Fibroblast of skin of scalp (primary cell): ENCODE measurements at places on chromosomes 5 and 9.

- no peak for DNase-seq
Observed at GRCh38 chr5:141898448-141899049, 20.3 kb upstream of the PCDH1 start.

- peak; percentile 9 for DNase-seq
Observed at GRCh38 chr5:16464664-16465543, 696 bp downstream of the ZNF622 start.

DNA sequence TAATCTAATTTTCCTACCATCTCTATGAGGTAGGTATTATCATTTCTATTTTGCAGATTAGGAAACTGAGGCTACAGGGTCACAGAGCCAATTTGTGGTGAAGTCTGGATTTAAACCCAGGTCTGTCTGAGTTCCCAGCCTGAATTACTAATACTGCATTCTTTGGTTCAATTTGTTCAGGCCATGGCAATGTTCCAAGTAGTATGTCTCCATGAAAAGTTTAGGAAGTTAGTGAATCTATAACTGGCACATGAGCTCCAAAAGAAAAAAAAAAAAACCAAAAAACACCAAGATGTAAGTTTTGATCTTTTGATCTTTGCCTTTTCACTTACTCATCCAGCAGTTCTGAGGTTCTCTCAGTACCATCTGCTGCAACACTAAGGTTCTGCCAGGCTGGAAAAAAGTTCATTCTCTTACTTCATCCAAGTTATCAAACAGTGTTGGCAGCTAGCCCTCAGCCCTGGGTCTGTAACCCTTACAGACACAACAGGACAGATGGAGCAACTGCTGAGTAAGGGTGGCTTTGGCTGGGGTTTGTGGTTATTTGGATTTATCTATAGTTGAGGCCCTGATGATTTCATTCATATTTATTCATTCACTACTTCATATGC, 4.4 kb upstream of the TMEM268 start:
- peak; percentile 74 for DNase-seq

DNA sequence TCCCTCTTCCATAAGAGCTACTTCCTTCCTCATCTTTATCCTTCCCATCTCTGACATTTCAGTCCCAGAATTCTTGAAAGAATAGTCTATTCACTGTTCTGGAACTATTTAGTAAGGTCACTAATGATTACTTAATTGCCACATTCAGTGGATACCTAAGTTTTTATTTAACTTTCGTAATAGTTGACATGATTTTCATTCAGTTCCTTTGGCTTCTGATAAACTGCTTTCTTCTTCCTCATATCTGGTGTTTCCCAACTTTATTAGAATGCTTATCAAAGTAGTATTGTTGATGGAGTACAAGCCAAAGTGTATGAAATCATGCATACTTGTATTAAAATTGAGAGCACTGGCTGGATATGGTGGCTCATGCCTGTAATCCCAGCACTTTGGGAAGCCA, 10.8 kb downstream of the UBE2D2 start:
- DNase-seq = no peak

GRCh38 chr9:78366827-78367226, 69.9 kb downstream of the PSAT1 start:
- no peak for DNase-seq

DNA sequence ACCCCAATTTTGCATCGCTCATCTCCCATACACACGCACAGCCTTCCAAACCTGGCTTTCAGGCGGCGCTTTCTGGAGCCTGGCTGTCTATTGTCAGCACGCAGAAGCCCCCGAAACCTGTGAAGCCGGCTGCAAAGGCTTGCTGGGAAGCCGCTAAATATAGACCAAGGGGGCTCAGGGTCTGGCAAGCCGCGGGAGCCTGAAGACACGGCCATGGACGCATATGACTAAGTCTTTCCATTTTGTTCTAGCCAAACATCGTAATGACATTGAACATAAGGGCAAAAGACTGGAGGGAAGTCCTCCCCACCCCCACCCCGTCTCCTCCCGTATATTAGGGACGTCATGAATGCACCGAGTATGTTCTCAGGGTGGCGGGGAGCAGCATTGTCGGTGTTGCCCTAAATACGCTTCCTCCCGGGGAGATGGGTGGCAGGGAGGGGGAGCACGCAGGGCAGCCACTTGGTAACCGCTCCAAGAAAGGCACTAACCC, 1.1 kb downstream of the CTNND2 start:
- DNase-seq = peak; percentile 1

DNA sequence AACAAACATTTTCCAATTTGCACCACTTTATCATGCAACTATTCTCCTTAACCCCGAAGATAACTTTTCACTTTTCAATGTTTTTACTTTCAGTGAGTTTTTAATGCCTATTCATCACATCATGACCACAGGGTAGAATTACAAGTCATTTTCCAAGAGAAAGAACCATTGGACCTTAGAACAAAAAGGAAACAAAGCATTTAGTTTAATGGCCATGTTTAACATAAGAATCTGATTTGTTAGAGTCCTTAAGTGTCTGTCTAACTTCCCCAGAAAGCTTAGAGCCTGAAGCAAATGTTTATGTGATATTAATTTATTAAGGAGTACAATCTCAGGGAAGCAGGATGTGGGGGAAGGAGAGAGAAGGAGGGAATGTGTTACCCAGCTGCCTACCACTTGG, 325.8 kb upstream of the RIOK2 start:
- DNase-seq = no peak

DNA sequence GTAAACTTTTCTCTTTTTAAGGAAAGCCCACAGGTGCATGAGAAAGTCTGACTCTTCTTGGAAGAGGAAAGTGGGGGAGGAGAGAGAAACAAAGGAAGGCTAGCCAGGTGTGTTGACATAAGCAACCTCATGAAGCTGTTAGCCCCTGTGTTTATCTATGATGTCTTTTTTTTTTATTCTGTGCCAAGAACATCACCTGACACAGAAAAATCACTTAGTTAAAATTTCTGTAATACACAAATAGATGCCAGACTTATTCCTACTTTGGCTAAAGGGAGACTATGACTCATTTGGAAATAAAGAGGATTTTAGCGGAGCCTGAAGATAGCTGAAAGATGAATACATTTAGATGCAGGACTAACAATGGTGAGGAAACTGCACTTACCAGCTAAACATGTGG, 58.3 kb downstream of the BAAT start:
- DNase-seq = no peak

GRCh38 chr9:87882627-87883026, at the start of gene SPATA31E1:
Gene SPATA31E1 (plus strand): TSS chr9:87882877. CDS start chr9:87882892, 15 bp downstream.
- no peak for DNase-seq

GRCh38 chr9:73294336-73294735, 142.7 kb downstream of the ANXA1 start:
- DNase-seq = no peak

DNA sequence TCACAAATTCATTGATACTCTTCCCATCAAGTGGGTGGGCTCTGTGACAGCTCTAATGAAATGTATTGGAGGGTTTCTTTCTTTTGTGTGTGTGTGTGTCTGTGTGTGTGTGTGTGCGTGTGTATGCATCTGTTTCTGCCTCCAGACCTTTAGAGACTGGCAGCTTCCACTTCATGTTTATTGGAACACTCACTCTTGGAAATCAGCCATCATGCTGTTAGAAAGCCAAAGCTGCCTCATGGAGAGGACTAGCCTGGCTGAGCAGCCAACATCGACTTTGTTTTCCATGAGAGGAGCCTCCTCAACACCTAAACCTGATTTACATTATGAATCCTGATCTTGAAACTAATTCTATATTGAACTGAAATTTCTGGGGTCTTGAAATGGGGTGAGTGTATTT, 128.5 kb upstream of the FAM174A start:
- DNase-seq = no peak

DNA sequence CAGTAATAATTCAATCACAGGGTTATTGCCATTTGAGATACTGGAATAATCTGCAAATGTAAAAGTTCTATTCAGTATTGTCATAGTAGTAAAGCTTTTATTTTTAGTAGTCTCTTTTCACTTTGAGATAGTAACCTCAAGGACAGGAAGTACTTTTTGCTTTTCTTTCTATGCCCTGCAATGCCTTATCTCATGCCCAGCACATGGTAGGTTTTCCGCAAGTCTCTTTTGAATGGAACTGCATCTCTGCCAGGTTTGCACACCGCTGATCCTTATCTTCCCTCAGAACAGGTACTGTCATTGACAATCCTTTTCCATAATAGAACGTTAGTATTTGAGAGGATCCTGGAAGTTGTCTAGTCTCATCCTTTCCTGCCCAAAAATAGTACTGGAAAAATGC, 91.8 kb upstream of the IFNK start:
- no peak for DNase-seq

- no peak for DNase-seq
Observed at GRCh38 chr9:5554254-5554653, 43.9 kb downstream of the PDCD1LG2 start.

- no peak for DNase-seq
Observed at GRCh38 chr5:53820802-53821171, 260.3 kb downstream of the NDUFS4 start.

DNA sequence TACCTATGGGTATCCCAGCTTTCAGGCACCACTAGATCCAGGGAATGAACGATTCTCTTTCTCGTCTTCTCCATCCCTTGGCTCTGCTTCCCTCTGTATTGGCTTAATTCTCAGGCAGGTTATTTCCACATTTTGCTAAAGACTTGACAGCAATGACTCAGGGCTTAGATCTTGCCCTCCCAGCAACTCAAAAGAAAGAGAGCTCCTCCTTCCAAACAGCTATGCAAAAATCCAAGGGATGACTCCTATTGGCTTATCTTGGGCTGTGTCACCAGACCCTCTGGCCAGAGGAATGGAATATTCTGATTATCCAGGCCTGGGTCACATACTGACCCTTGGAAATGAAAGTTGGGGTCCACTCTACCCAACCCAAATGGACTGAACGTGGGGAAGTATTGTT, 270.2 kb downstream of the NTRK2 start:
- DNase-seq = no peak
